Stimulated activated CD4-positive, alpha-beta T cell treated with anti-CD3 and anti-CD28 coated beads, TNF-alpha, amount 100 ng/mL, for 24 hours (primary cell): ENCODE measurements at places on chromosomes 3 and 15.

DNA sequence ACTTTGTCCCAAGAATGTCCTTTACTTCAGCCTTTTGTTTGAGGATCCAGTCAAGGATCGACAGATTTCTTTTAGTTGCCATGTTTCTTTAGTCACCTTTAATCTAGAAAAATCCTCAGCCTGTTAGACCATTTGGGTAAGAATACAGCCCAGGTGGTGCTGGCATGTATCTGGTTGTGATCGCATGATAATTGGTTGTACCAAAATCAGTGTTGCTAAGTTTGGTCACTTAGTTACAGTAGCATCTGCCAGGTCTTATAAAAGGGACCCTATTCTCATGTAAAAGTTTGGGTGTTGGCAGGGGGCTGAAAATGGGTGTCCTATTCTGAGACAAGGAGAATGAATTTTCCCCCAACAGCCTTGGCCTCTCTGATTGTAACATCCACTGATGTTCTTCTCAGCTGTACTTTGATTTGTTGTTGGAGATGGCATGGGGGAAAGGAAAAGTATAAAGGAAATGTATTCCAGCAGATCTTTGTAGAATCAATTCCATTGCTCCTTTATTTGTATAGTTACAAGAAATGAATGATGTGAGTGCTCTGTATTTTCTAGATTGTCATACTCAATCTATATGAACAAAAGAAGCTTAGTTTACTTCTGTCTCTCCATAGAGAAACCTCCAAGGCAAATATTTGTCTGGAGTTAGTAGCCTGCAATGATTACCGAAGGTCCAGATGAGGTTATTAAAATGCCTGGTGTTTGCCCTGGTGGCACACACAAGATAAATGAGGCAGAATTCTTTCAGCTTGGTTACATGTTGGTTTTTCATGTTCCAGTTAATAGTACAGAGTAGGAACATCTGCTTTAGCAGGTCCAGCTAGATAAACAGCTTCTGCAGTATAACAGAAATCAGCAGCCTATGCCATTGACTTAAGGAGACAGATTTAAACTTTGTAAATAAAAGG lies 65.7 kb downstream of the CMTM8 start:
- DNase-seq, result no peak

GRCh38 chr3:185813691-185814215 lies 11.1 kb downstream of the IGF2BP2 start:
- no peak for DNase-seq

DNA sequence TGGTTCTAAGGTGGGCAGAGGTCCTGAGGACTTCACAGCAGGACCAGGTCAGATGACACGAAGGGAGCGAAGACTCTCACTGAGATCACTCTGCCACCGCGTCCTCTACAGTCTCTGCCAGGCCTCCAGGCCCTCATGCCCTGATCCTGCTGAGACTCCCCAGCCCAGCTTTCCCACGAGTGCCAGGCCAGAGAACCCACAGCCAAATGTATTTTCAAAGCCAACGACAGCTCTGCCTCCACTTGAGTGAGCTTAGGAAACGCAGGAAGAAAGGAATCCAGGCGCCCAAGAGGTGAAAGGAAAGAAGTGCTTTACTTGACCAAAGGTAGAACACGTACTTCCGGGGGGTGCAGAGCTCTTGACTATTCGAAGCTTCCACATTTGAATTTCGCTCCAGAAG lies 275.0 kb downstream of the XXYLT1 start:
- DNase-seq, result no peak

GRCh38 chr3:190088890-190089289 lies 31.8 kb downstream of the P3H2 start:
- no peak for DNase-seq

DNA sequence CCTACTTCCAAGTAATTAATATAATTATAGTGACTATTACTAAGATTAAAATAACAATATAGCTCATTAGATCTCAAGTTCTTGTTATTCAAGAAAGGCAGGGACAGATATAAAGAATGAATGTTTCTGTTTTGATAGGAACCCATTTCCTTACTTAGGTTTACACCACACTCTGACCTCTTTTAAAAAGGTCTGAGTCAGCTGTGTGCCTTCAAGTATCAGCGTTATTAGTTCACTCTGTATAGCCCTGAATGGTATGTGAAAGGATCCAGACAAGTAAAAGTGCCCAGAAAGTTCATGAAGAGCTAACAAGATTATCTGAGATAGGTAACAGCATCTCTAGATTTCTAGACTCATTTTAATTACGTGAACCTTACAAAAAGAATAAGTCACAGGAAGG lies 28.9 kb downstream of the PDCD10 start:
- DNase-seq, result no peak

DNA sequence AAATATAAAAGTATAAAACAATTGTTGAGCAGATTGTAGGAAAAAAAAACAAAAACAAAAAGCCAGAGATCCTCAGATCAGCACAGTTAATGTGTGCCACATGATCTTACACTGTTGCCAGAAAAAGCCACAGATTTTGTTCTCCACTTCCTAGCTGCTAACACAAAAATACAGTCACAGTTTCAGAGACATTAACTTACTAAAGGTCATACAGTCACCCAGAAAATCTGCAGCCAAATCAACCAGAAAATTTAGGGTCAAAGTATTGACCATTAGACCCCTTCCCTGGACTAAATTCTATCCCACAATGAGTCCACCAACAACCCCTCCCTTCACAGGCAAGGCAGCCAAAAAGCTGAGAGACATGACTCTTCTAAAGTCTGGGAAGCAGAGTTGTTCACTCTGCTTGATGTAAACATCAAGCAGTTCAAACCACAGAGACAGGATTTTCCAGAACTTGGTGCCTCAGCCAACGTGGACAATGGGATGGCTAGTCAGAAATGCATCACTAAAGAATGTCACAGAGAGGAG lies 59.1 kb downstream of the SST start:
- DNase-seq, result no peak

DNA sequence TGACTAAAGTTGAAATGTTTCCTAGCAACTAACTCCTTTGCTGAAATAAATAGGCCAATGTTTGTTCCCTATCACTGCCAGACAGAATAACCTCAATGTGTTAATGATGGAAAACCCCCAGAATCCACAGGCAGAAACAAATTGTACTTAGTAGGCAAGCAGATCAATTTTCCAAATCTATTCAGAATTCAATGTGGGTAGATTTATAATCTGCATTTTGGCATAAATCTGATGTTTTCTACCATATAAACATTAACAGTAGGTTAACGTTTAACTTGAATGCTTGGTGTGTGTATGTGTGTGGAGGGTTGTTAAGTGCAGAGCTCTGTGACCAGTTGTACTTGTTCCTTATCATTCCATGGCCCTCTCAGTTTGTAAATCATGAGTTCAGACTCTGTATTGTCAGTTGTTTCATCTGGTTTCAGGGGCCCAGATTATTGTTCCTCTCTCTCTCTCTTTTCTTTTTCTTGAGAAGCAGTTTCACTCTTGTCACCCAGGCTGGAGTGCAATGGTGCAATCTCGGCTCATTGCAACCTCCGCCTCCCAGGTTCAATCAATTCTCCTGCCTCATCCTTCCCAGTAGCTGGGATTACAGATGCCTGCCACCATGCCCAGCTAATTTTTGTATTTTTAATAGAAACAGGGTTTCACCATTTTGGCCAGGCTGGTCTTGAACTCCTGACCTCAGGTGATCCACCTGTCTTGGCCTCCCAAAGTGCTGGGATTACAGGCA lies 32.8 kb downstream of the PLSCR1 start:
- no peak for DNase-seq

DNA sequence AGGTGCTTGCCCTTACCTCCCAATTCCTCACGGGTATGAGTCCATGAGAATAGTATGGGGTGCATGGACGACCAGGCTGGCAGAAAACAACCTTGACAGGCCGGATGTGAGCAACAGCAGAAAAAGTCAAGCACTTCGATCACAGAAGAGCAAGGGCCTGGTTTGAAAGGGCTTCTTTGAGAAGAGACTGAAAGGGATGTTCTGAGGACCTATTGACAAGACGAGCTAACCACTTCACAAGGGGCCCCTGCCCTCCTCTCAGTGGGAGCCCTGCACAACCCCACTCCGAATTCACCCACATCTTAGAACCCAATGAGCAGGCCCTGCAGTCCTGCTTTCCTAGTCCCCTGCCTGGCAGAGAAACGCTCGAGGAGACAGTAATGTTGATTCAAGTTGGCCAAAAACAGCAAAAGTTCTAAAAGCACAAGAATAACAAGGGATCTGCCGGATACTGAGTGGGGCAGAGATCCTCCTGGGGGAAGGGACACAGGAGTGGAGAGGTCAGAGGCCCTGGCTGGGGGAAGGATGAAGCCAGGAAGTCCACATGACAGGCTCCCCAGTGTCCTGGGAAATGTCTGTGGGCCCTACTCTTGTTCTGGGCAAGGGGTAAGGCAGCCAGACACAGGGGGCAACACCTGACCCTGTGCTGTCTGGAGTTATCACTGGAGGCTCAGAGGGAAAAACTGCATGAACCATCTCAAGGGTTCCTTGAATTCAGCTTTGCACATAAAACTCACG lies 14.8 kb upstream of the CX3CR1 start:
- DNase-seq, result no peak

- DNase-seq, result no peak
Observed at GRCh38 chr3:123406598-123406997, 42.3 kb downstream of the ADCY5 start.

- DNase-seq, result no peak
Observed at GRCh38 chr3:39088456-39088855, 19.0 kb downstream of the GORASP1 start.

DNA sequence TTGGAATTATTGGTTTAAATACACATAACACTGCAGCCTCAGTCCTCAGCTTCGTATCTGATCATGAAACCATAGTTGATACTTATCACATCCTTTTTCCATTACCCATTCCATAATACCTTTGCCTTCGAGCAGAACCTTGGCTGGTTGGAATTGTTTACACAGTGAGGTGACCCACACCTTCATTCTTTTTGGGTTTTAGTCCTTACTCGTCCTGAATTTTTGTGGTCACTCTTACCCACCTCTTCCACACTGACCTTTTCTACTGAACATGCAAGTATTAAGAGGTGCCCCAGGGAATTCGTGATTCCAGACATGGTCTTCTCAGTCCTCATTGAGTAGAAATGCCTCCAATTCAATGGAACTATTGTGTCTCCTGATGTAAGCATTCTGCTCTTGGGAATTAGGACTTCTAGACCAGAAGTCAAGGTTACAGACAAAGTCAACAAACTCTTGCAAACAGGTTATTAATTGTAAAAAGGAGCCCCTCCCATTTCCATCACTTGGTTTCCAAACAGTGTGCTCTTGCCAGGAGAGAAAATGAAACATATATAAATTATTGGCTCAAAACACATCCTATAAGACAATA lies 37.7 kb downstream of the SCN11A start:
- DNase-seq, result no peak

- no peak for DNase-seq
Observed at GRCh38 chr3:66933233-66933632, 64.9 kb upstream of the KBTBD8 start.

DNA sequence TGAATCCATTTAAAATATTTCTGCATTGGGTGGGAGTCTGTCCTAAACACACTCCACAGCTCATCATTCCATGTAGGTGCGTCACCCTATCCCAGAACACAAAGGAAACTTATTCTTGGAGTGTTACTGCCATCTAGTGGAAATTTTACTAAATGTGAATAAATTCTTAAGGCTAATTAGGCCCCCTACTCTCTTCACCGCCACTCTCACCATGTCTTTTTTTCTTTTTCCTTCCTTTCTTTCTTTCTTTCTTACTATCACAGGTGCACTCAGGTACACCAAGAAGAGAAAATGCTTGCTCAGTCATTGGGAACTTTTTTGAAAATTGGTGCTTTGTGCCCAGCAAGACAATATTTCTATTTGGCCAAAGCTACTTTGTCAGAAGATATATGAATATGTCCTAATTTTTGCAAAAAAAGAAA lies 26.4 kb upstream of the ATP8B4 start:
- no peak for DNase-seq
